Globus pallidus (tissue), 1 donor: ENCODE measurements at places on chromosomes 12 and 14.

- DNase-seq, result no peak
These were observed 35.3 kb downstream of the MAP1LC3B2 start for GRCh38 chr12:116594325-116595038.

DNA sequence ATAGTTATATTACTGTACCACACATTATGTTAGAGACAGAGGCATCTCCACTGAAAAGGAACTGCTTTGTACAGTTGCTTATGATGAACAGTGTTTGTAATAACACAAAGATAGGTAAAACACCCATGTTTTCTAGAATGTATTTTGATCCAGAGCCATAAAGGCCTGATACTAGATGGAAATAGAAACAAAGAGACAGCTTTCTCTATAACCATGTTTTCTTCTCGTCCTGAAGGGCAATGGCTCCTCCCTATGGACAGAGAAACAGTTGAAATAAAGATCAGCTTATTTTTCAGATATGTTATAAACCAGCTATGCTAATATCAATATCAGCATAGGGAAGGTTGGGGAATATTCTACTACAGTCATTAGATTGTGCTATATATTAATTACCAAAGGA lies 109.2 kb downstream of the ATXN7L3B start:
- DNase-seq, result peak; percentile 70

- no peak for DNase-seq
These were observed 46.9 kb upstream of the SLC16A7 start for GRCh38 chr12:59548930-59549329.

- no peak for DNase-seq
These were observed 6.4 kb downstream of the GPRC5D start for GRCh38 chr12:12945591-12945990.

GRCh38 chr12:89648211-89648930 lies 60.3 kb downstream of the ATP2B1 start:
- DNase-seq, result no peak

DNA sequence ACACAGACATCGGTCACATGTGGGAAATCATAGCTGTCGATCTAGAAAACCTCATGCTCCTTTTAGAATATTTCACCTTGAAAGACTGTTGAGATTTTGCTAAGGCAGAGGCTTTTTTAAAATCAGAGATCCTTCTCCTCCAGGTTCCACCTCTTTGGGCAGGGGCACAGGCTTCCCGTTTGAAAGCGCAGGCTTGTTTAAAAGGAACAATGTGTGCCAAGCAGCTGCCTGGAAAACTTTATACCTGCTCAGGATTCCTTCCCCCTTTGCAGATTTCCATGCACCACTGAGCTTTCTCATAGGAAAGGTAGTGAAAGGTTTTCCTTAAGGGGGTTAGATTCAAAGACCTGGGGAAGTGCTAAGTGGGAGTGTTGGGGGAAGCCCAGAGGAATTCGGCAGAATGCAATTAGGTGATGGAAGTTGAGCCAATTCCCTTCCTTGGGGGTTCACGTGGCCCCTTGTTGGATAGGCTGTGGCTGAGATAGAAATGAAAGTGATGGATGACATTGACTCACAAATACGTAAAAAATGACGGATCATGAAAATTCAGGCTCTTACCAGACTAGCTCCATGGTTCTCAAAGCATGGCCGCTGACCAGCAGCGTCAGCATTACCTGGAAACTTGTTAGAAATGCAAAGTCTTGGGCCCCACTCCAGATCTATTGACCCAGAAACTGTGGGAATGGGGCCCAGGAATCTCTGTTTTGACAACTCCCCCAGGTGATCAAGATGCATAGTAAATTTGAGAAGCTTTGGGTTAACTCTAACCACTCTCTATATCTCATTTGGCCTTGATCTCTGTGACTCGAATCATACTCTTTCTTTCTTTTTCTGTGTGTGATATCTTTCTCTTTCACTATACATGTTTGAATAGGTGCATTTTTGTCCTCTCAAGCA lies 281.4 kb upstream of the FKBP4 start:
- DNase-seq, result no peak

DNA sequence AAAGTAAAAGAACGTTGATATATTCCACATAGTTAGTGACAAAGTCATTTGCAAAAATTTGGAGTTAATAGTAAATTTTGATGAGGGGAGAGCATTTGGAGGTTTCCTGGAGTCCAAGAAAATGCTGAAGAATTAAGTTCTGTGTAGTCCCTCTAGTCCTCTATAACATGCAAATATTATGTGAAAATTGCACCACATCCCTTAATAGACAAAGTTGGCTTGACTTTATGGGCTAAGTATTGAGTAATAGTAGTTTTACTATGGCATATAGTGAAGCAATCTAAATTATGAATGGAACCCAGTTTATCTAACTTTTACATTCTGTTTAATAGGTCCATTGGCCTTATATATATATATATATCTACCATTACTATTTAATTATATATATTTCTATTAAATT lies 66.4 kb upstream of the DCN start:
- no peak for DNase-seq

- DNase-seq, result no peak
These were observed 12.4 kb downstream of the SLCO1B3 start for GRCh38 chr12:20822925-20823324.

DNA sequence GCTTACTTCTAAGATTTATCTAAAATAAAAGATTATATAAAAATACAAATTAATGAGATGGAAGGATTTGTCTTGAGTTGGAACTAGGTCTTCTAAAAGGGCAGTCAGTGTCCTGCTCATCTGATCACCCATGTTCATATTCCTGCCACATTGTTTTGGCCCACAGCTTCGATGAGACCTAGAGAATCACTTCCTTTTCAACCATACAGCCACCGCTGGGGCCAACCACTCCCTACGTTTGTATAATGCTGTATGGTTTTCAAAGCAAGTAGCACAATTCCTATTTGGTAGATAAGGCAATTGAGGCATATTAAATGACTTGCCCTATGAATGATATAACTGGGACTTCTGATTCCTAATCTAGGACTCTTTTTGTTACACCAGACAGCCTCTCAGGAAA lies 249.4 kb downstream of the ZFP36L1 start:
- no peak for DNase-seq

DNA sequence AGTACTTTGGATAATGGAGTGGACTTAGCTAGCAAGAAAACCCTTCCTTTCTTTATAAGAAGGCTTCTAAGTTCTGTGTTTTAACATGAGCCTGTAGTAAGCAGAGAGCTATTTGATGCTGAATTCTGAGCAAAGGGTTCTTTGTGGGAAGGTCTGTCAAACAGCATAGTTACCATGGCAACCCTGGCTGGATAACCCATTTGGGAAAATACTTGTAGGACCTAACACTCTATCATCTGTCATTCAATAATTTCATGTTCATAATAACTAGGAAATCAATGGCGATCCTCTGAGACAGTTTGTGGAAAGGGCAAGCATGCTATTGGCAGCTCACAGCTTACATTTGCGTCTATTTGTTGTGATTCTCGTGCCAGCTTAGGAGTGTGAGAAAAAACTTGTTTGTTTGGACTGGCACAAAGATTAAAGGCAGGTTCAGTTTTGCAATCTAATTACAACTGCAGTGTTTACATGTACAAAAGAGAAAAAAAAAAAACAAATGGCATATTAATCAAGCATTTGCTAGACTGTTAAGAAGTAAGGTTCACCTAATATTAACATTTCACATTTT lies 219.2 kb downstream of the PDZRN4 start:
- DNase-seq, result peak; percentile 51

DNA sequence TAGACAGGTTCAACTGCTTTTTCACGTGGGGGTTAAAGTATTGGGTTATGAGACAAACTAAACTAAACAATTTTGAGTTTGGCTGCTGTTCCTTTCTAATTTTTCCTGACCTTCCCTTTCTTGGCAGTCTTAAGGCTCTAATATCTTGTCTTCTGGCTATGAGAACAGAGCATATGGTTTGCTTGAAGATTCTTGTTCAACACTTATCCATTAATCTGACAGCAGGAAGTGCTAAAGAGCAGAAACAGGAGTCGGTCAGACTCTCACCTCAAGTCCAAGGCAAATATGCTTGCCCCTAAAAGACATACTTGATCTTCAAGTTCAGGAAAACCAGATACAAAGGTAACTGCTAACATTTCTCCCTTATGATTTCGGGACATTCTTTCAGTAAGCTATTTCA lies 52.6 kb upstream of the KCNJ8 start:
- DNase-seq, result no peak

GRCh38 chr12:122097927-122098756 lies 19.6 kb downstream of the MLXIP start:
- DNase-seq, result peak; percentile 92

GRCh38 chr12:71721783-71722505 lies 32.7 kb upstream of the RAB21 start:
- DNase-seq, result no peak

DNA sequence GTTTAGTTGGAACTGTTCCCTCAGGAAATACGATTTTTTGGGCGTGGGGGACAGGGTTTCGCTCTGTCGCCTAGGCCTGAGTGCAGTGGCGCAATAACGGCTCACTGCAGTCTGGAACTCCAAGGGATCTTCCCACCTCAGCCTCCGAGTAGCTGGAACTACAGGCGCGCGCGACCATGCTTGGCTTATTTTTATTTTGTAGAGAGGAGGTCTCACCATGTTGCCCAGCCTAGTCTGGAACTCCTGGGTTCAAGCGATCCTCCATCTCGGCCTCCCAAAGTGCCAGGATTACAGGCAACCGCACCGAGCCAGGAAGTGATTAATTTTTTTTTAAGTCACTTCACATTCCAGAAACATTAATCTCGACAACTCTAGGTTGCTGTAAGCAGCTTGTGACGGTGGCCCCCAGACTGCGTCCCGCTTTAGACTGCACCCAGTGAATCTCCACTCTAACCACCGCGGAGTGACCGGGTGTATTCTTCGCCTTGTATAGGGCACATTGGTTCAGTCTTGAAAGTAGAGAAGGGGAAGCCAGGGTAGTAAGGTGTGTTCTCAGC lies 830 bp upstream of the MIS18BP1 start:
- peak; percentile 12 for DNase-seq

- DNase-seq, result no peak
These were observed 205.7 kb downstream of the EGLN3 start for GRCh38 chr14:33745163-33745562.

DNA sequence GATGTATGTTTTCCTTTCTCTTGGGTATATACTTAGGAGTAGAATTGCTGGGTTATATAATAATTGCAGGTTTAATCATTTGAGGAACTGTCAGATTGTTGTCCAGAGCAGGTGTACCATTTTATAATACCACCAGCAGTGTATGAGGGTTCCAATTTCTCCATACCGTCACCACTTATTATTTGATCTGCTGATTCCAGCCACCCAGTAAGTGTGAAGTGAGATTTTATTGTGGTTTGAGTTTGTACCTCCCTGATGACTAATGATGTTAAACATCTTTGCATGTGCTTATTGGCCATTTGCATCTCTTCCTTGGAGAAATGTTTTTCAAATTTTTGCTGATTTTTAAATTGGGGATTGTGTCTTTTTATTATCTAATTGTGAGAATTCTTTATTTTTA lies 15.1 kb downstream of the NCKAP5L start:
- no peak for DNase-seq

DNA sequence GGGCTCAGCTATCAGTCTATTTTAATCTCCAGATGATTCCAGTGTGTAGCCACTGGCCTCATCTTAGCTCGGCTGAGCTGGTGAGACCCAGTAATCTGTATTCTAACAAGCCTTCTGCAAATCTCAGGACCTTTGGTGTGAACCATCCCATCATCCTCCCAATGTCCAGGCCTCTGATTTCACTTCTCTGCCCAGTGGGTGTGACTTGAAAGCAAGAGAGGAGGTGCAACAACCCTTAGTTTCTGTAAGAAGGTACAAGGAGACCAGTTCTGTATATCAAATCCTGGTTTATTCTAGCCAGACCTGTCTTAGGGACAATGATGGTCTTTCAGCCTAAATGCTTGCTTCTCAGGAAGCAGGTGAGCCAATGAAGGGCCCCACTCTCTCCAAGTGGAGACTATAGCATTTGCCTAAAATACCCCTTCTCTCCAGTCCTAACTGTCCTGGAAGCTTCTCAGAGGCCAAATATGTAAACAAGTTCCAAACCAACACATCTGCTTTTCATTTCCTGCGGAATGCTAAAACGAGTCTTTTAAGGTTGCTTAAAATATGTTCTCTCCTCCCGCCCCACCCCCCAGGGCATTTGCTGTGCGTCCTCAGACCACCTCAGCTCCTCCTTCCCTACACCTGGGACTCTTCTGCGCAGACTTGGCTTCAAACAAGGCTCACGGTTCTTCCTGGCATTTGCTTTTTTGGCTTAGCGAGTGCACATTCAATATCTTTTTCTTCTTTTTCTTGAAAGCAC lies 78.4 kb upstream of the FUT8 start:
- no peak for DNase-seq
